HepG2 (cell line): ENCODE measurements at places on chromosomes 16 and 17. TPM values are rescaled to one million over a fixed set of nuclear protein-coding genes. Genes with fewer than 3 reads are reported as not detected.

GRCh38 chr17:7393613-7394451, 493 bp downstream of the PLSCR3 start:
- H3K36me3 ChIP-seq, result peaks cover 2% of the 10 kb centered on the region; the same call in 1 of the 3 replicates
- no peaks in the 10 kb centered on the region for H3K27me3 ChIP-seq
- H3K4me1 ChIP-seq, result peaks cover 14% of the 10 kb centered on the region
- peak overlapping the region; percentile 76 for H3K27ac ChIP-seq
- H3K4me3 ChIP-seq, result peak overlapping the region; percentile 68

- H3K27ac ChIP-seq, result no peak overlapping the region
- no peak for DNase-seq
- no peaks in the 10 kb centered on the region for H3K36me3 ChIP-seq
- H3K4me1 ChIP-seq, result peaks cover 33% of the 10 kb centered on the region
Observed at GRCh38 chr17:69065113-69065512, 4.4 kb upstream of the ABCA9 start.

- H3K4me1 ChIP-seq, result peaks cover 30% of the 10 kb centered on the region
- DNase-seq, result no peak
- no peaks in the 10 kb centered on the region; the same call in 2 of the 3 replicates for H3K27me3 ChIP-seq
- peak overlapping the region; percentile 92 for H3K4me3 ChIP-seq
- peaks cover 14% of the 10 kb centered on the region; the same call in 2 of the 3 replicates for H3K36me3 ChIP-seq
Observed at GRCh38 chr16:1351215-1351581, 480 bp downstream of the TSR3 start.

DNA sequence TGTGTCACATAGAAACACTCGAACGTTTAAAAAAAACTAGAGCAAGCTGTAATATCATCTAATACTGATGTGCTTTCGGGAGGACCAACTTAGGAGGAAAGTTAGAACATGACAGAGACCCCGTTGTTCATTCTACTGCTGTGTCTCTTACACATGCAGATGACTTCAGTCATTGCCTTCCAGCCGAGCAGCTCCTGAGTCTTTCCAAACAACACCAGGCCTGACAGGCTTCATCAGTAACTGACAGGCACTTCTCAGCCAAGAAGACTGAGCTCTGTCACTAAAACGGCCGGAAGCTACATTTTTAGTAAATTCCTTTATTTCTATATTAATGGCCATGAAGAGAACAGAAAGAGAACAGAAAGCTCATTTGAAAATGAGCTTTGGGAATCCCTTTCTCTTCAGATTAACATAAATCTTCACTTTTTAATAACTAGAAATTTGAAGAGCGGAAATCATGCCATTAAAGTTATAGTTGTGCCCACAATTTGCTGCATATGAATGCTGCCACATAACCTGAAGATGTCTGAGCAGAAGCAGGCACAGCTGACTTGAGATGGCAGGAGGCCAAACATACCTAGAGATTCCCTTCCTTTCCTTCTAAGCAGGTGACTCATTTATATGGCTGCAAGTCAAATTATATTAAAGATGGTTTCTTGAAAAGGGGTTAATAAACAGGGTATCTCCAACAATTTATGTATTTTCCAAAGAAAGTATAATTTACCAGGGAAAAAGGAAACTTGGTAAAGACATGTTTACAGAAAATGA, 148.9 kb downstream of the ITFG1 start:
- H3K4me1 ChIP-seq, result no peaks in the 10 kb centered on the region
- no peak overlapping the region for H3K27ac ChIP-seq
- no peaks in the 10 kb centered on the region for H3K27me3 ChIP-seq
- DNase-seq, result no peak
- H3K36me3 ChIP-seq, result no peaks in the 10 kb centered on the region
- H3K4me3 ChIP-seq, result no peak overlapping the region

Gene NPIPA5
- 9.7 and 10.7 TPM in 2 replicates for total RNA-seq
